NCI-H1417 (cell line): ENCODE measurements at places on chromosomes 16 and 17.

- no peak for DNase-seq
Measured at GRCh38 chr16:20865420-20866131, 34.6 kb downstream of the DCUN1D3 start.

DNA sequence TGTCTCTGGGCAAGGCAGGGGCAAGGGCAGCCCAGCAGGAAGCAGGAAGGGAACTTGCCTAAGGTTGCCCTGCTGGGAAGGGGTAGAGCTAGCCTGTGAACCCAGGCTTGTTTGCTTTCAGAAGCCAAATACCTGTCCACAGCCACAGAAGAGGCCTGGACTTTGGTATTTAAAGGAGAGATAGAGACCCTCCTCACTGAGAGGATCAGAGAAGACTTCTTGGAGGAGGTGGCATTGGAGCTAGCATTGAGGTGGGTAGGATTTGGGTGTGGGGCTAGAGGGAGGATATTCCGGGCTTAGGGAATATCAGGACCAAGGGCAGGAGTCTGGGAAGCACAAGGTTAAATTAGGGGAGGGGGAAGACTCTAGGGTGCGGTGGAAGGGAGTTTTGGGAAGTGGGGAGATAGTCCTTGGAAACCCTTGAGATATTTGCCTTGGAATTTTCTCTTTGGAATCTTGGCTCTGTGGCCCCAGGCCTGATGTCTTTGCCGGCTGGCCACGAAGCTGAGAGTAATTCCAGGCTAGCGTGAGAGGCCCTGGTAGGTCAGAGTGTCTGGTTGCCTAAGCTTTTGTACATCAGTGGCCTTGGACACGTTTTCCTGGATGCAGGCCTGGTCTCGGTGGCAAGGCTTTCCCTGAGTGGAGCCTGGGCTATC is 13.1 kb upstream of the ETV4 start:
- DNase-seq, result no peak

DNA sequence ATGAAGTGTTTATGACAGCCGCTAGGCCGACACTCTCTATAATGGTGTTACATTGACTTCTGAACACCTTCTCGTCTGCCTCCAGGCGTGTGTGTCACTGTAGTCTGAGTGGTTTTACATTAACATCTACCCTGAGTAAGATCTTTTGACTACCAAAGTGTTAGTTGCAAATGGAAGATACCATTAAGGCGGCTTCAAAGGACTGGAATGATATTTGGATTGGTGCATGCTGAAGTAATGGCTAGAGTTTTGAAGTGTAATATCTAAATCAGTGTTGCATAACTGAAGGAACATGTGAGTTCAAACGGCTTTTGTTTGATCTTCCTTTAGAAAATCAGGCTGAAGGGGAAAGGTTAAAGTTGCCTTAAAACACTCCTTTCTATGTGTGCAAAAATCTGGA is 52.2 kb downstream of the BCAS3 start:
- no peak for DNase-seq

GRCh38 chr17:82441691-82442487 is 8.7 kb downstream of the CYBC1 start:
- DNase-seq, result no peak

DNA sequence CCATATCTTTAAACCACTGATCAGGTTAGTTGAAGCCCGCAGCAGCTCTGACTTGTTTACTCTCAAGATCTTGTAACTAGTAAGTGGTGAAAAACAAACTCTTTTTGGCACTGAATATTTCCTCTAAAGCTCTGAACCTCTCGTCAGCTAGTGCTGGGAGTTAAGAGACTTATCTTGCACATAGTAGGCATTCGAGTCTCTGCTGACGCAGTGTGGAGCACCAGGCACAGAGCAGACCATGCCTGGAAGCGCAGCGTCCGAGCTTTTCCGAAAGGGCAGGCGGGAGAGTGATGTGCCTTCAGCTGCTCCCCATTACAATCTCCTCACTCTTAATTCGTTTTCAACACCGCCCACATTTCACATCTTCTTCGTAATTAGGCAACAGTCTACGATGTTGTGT is 63.0 kb downstream of the SMG6 start:
- no peak for DNase-seq
